ENCODE measurements at places on chromosomes 6 and 20.

- no peaks in the 10 kb centered on the region for H3K27me3 ChIP-seq
- no peak overlapping the region for H3K4me3 ChIP-seq
- no peak for DNase-seq
- no peaks in the 10 kb centered on the region for H3K4me1 ChIP-seq
Observed at GRCh38 chr20:25318471-25319240, 70.8 kb downstream of the PYGB start.

GRCh38 chr6:130041594-130041993, 23.2 kb downstream of the L3MBTL3 start:
- DNase-seq = no peak
- H3K27ac ChIP-seq = no peak overlapping the region
- H3K4me3 ChIP-seq = no peak overlapping the region
- no peaks in the 10 kb centered on the region for H3K27me3 ChIP-seq
- no peaks in the 10 kb centered on the region for H3K4me1 ChIP-seq

- no peak overlapping the region for H3K4me3 ChIP-seq
- no peak for DNase-seq
- H3K36me3 ChIP-seq = no peaks in the 10 kb centered on the region
- no peaks in the 10 kb centered on the region for H3K27me3 ChIP-seq
- H3K4me1 ChIP-seq = no peaks in the 10 kb centered on the region
Observed at GRCh38 chr6:122650403-122650802, 40.2 kb downstream of the PKIB start.

- H3K36me3 ChIP-seq = no peaks in the 10 kb centered on the region
- no peak for DNase-seq
- no peak overlapping the region for H3K27ac ChIP-seq
- H3K27me3 ChIP-seq = no peaks in the 10 kb centered on the region
- H3K4me1 ChIP-seq = no peaks in the 10 kb centered on the region
Observed at GRCh38 chr6:136669299-136669699, 119.1 kb upstream of the MAP7 start.

DNA sequence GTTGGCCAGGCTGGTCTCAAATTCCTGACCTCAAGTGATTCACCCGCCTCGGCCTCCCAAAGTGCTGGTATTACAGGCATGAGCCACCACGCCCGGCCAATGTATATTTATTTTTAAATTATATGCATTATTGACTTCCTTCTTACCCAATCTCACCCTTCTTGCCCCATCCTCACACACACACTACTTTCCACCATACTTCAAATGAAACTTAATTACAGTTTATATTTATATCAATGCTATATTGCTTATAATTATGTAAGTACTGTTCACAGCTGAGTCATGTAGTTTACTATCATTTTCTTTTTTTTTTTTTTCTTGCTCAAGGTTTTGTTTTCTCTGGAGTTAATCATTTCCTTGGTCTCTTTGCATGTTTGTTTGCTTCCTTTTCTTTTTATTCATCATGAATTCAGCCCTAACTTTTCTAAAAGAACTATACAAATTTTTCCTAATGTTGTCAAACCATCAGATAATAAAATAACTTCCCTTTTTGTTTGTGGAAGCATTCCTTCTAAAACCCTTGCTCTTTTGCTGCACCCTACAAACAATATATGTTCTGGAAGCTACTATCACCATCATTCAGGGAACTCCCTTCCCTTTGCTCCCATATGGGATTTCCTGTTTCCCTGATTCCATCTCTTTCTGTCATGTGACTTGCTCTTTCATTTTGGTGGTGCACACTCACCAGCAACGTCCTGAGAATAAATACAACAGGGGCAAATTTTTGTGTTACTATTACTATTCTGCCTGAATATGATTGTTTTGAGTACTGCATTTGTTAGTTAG, 201.7 kb upstream of the SASH1 start:
- no peaks in the 10 kb centered on the region for H3K4me1 ChIP-seq
- H3K36me3 ChIP-seq = no peaks in the 10 kb centered on the region
- no peaks in the 10 kb centered on the region for H3K27me3 ChIP-seq
- DNase-seq = no peak

- no peak overlapping the region for H3K27ac ChIP-seq
- H3K27me3 ChIP-seq = no peaks in the 10 kb centered on the region
- no peak for DNase-seq
- no peak overlapping the region for H3K4me3 ChIP-seq
Observed at GRCh38 chr6:33994472-33995308, 151.2 kb downstream of the GRM4 start.

GRCh38 chr20:49888212-49889000, 26.9 kb downstream of the SPATA2 start:
- H3K36me3 ChIP-seq = no peaks in the 10 kb centered on the region
- DNase-seq = peak; percentile 85
- H3K27ac ChIP-seq = no peak overlapping the region

DNA sequence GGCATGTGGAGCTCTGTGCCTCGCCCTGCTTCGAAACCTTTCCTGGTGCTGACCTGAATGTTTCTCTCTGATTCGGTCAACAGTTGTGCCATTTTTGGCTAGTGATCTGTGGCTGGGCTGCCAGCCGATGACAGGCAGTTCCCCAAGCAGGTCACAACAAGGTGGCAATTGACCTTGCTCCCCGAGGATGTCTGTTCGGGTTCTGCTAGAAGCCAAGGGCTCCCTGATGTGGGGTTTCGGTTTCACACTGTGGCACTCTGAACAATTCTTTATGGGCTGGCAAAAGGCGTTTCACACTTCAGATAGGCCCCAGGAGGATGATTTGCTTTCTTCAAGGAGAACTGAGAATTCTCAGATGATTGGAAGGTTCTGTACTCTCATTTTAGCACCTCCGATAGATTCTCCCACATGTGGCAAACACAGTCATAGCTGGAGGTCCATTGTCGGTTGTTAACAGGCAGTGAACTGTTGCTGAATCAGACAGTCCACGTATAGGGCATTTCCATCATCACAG, 135.6 kb downstream of the SLC24A3 start:
- DNase-seq = no peak
- H3K27me3 ChIP-seq = no peaks in the 10 kb centered on the region
- H3K4me3 ChIP-seq = no peak overlapping the region
- H3K27ac ChIP-seq = no peak overlapping the region
- H3K4me1 ChIP-seq = no peaks in the 10 kb centered on the region

DNA sequence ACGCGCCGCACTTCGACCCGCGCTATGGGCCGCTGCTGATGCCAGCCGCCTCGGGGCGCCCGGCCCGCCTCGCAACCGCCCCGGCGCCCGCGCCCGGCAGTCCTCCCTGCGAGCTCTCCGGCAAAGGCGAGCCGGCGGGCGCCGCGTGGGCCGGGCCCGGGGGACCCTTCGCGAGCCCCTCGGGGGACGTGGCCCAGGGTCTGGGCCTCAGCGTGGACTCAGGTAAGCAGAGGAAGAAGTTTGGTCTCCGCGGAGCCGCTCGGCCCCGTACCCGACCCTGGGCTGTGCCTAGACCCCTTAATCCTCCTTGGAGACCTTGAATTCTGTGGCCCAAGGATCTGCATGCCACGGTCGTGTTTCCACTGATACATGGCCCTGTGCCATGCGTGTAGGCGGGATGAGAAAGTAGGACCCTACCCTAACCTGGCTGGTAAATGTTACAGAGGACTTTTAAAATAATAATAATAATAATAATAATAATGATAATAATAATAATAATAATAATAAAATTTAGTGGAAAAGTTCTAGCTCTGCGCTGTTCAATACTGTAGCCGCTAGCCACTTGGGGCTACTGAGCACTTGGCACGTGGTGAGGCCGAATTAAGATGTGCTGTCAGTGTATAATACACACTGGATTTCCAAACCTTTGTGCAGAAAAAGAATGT, 5.6 kb downstream of the VGLL2 start:
- peak overlapping the region; percentile 54 for H3K4me3 ChIP-seq
- H3K36me3 ChIP-seq = no peaks in the 10 kb centered on the region
- H3K27ac ChIP-seq = no peak overlapping the region
- peaks cover 15% of the 10 kb centered on the region for H3K4me1 ChIP-seq

GRCh38 chr6:156827382-156827781, 50.2 kb downstream of the ARID1B start:
- peaks cover 4% of the 10 kb centered on the region for H3K4me1 ChIP-seq
- H3K27ac ChIP-seq = no peak overlapping the region
- no peak for DNase-seq

DNA sequence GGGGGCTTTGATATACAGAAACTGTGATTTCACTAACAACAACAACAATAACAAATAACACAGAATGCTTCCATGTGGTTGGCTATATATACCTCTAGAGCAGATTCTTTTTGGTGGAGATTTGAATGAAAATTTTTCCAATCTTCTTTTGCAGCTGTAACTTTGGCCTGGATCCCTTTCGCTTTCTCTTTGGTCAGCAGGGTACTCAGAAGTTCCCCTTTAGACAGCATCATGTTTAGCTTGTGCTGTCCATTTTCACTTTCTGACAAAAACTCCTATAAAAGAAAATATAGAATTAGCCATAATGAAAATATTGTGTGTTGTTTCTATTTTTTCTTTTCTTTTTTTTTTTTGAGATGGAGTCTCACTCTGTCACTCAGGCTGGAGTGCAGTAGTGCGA, 264.2 kb downstream of the SYNE1 start:
- no peaks in the 10 kb centered on the region for H3K27me3 ChIP-seq
- H3K4me1 ChIP-seq = peaks cover 2% of the 10 kb centered on the region
- no peak overlapping the region for H3K27ac ChIP-seq
- H3K4me3 ChIP-seq = no peak overlapping the region
- H3K36me3 ChIP-seq = no peaks in the 10 kb centered on the region

GRCh38 chr6:146292506-146292905, 251.1 kb upstream of the RAB32 start:
- no peaks in the 10 kb centered on the region for H3K4me1 ChIP-seq
- no peak overlapping the region for H3K4me3 ChIP-seq
- DNase-seq = no peak
- no peaks in the 10 kb centered on the region for H3K27me3 ChIP-seq

GRCh38 chr6:125923366-125923877, 33.1 kb upstream of the HINT3 start:
- H3K4me1 ChIP-seq = peaks cover 7% of the 10 kb centered on the region
- no peak overlapping the region for H3K4me3 ChIP-seq
- H3K27ac ChIP-seq = no peak overlapping the region
- H3K36me3 ChIP-seq = no peaks in the 10 kb centered on the region
- DNase-seq = no peak
- no peaks in the 10 kb centered on the region for H3K27me3 ChIP-seq

- no peaks in the 10 kb centered on the region for H3K27me3 ChIP-seq
- no peaks in the 10 kb centered on the region for H3K36me3 ChIP-seq
- H3K4me1 ChIP-seq = peaks cover 19% of the 10 kb centered on the region
- no peak overlapping the region for H3K27ac ChIP-seq
- no peak for DNase-seq
- no peak overlapping the region for H3K4me3 ChIP-seq
Observed at GRCh38 chr20:38296433-38296832, 7.5 kb upstream of the BPI start.

DNA sequence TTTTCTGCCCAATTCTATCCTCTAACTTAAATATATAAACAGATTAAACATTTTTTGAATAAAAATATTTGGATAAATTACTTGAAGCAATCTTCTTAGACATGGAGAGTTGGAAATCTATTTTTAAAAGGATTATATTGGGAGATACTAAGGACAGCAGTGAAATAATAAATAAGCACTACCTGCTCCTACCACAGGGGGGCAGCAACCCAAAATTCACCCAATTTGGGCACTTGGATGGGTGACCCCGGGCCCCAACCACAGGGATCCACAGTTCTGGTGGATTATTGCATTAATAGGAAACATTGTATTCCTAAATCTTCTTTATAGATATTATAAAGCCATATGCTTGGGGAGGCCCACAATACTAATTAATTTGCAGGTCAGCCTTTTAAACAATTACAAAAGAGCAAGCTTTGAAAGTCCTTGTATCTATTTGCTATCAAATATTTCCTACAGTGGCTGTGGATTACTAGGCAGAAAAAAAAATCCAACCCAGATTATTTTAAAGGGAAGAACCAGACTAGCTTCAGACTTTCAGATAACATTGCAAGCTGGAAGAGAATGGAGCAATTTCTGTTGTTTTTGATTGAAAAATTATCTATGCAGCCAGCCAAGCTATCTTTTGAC, 66.4 kb upstream of the PDE10A start:
- H3K4me3 ChIP-seq = no peak overlapping the region
- no peak overlapping the region for H3K27ac ChIP-seq
- no peaks in the 10 kb centered on the region for H3K27me3 ChIP-seq
- no peaks in the 10 kb centered on the region for H3K36me3 ChIP-seq

GRCh38 chr20:44188752-44189151, 1.8 kb upstream of the JPH2 start:
- peaks cover 25% of the 10 kb centered on the region for H3K27me3 ChIP-seq
- H3K36me3 ChIP-seq = no peaks in the 10 kb centered on the region
- H3K4me3 ChIP-seq = no peak overlapping the region
- H3K4me1 ChIP-seq = no peaks in the 10 kb centered on the region

GRCh38 chr20:58959652-58960051, 21.4 kb upstream of the NELFCD start:
- H3K4me3 ChIP-seq = no peak overlapping the region
- no peaks in the 10 kb centered on the region for H3K27me3 ChIP-seq
- H3K27ac ChIP-seq = no peak overlapping the region

DNA sequence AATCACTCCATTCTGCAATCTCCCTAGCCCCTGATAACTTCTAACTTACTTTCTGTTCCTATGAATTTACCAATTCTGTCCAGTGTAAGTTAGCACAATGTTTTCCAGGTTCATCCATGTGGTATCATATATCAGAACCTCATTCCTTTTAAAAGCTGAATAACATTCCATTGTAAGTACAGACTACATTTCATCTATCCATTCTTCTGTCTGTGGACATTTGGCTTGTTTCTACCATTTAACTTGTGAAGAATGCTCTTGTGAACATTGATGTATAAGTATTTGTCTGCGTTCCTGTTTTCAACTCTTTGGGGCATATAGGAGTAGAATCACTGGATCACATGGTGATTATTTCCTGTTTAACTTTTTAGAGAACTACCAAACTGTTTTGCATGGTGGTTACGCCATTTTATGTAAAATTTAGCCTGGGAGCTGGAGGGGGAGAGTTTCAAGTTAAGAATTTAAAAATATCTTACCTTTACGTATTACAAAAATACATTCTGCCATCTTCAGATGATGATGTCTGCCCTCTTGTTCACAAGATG, 156.5 kb downstream of the BTBD3 start:
- H3K27me3 ChIP-seq = no peaks in the 10 kb centered on the region
- DNase-seq = no peak
- H3K27ac ChIP-seq = no peak overlapping the region
- no peaks in the 10 kb centered on the region for H3K36me3 ChIP-seq
- peaks cover 15% of the 10 kb centered on the region for H3K4me1 ChIP-seq

GRCh38 chr20:31653561-31653960, 15.8 kb downstream of the COX4I2 start:
- no peaks in the 10 kb centered on the region for H3K27me3 ChIP-seq
- no peak for DNase-seq
- H3K4me1 ChIP-seq = no peaks in the 10 kb centered on the region
- H3K27ac ChIP-seq = no peak overlapping the region

DNA sequence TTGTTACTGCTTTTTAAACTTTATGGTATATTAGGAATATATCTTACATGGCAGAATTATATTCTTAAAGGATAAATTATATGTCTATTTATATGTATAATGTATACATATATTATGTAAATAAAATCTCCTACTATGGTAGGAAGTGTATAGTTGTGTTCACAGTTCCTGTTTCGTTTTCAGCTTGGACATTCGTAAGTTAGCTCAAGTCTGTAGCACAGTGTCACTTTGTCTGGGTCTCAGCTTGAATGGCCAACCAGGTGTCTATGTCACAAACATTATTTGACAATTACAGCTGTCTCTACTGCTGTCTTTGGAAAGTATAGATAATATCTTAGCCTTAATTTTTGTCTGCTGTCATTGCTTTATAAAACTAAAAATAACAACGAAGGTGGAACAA, 303.9 kb downstream of the CDKAL1 start:
- peaks cover 21% of the 10 kb centered on the region for H3K4me1 ChIP-seq
- H3K4me3 ChIP-seq = no peak overlapping the region
- H3K27me3 ChIP-seq = no peaks in the 10 kb centered on the region

All from neural progenitor cell (in vitro differentiated cells).